Gastrocnemius medialis (tissue), 4 donors: ENCODE measurements at places on chromosomes 6 and 20. TPM values are rescaled to one million over a fixed set of nuclear protein-coding genes. Genes with fewer than 3 reads are reported as not detected.

RFX6 gene
- total RNA-seq, result not detected

FUT9 gene
- total RNA-seq, result not detected

MAN1A1 gene
- 21.9 TPM for total RNA-seq

CASS4 gene
- 0.72 TPM for total RNA-seq

SRPK1 gene
- 38.2 TPM for total RNA-seq

PRR18 gene
- not detected for total RNA-seq

ANGPT4 gene
- 0.15 TPM for total RNA-seq

GRCh38 chr6:117393045-117393444, 32.7 kb downstream of the ROS1 start:
- H3K27ac ChIP-seq, result no peak overlapping the region
- no peaks in the 10 kb centered on the region for H3K27me3 ChIP-seq
- no peaks in the 10 kb centered on the region for H3K36me3 ChIP-seq
- no peak for DNase-seq
- H3K4me3 ChIP-seq, result no peak overlapping the region

- no peaks in the 10 kb centered on the region for H3K4me1 ChIP-seq
- H3K27ac ChIP-seq, result no peak overlapping the region
- no peaks in the 10 kb centered on the region for H3K36me3 ChIP-seq
- DNase-seq, result no peak
- H3K4me3 ChIP-seq, result no peak overlapping the region
These were observed 17.6 kb upstream of the NUP153 start for GRCh38 chr6:17724341-17724740.

DNA sequence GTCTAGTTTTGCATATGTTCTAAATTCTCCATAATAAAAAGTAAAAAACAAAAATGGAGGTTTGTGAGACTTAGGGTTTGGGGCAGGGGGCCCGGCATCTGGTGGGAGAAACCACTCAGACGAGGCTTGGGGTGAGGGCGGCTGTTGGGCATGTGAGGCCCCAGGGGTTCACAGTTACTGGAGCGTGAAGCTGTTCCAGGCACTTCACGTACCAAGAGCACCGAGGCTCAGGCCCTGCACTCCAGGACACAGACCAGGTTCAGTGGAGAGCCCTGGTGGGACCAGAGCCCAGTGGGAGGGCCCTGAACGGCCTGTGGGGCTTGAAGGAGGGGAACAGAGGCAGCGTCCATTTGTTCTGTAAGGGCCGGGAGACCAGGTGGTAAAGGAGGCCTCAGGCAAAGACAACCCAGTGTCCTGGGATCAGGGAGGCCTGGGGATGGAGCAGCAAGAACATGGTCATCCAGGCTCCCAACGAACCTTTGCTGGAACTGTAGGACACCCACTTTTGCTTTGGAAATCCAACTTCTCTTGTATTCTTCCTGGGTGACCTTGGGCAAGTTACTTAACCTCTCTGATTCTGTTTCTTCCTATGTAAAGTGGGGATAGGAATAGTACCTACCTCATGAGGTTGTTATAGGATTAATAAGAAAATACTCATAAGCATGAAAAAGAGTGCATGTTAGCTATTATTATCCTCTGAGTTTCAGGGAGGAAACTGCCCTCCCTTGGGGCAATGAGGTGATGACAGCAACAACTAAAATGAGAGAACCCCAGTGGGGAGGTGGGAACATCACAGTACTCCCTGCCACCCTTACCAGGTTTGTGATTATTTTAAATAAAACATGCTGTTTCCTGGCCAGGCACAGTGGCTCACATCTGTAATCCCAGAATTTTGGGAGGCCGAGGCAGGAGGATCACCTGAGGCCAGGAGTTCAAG, 1.1 kb upstream of the FGD2 start:
- H3K36me3 ChIP-seq, result no peaks in the 10 kb centered on the region
- DNase-seq, result no peak
- H3K27me3 ChIP-seq, result no peaks in the 10 kb centered on the region
- no peak overlapping the region for H3K4me3 ChIP-seq

- no peaks in the 10 kb centered on the region for H3K36me3 ChIP-seq
- H3K4me1 ChIP-seq, result peaks cover 40% of the 10 kb centered on the region
- H3K27ac ChIP-seq, result no peak overlapping the region
- no peaks in the 10 kb centered on the region for H3K27me3 ChIP-seq
These were observed 333.6 kb downstream of the BTBD9 start for GRCh38 chr6:38305995-38306681.

DNA sequence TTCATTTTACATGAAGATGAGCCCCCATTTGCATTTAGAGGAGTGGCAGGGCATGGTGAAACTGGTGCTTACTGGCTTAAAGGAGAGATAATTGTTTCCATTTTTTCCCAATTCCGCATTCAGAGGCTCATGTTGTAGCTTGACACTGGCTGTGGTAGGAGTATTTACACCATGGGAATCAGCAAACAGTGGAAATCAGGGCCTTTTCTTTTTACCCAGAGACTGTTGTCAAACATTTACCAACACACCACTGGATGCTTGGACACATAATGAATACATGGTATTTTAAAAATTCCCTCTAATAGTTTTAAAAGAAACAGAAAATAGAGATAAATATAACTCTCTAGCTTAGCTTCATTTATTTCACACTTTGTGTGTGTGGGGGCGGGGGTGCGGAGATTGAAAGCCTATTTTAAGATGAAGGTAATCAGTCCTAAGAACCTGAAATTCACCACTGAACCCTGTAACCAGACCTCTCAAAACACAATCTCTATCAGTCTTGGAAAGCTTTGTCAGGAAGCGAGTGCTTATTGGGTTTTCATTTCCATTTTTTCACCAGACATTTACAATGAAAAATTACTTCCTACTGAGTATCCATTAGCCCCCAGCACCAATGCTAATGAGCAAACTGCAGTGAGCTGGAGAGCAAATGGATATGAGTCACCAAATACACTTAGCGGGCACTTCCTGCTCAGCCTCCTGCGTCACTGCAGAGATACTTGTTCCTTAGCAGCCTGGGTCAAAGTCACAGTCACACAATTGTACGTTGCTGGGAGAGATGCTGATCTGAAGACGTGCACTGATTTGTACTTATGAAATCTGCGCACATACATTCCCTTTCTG, 532.0 kb downstream of the BCKDHB start:
- no peaks in the 10 kb centered on the region for H3K4me1 ChIP-seq
- no peaks in the 10 kb centered on the region for H3K36me3 ChIP-seq
- H3K27ac ChIP-seq, result no peak overlapping the region
- H3K4me3 ChIP-seq, result no peak overlapping the region

DNA sequence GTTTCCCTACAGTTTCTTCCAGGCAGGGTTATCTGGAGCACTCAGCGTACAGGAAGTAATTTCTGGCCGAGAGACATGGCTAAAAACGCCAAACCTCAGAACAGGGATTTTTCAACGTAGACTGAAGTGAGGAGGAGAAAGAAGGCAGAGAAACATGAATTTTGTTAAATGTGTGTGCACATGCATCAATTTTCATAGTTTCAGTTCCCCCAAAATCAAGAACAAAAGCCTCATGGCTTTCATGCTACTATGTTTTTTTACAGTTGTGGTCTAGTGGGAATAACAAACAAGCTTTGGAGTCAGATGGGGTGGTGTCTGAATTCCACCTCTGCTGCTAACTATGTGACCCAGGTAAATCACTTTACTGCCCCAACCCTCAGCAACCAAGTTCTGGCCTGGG, 4.9 kb downstream of the TOMM34 start:
- H3K27me3 ChIP-seq, result no peaks in the 10 kb centered on the region
- H3K36me3 ChIP-seq, result no peaks in the 10 kb centered on the region
- H3K4me3 ChIP-seq, result no peak overlapping the region
- H3K27ac ChIP-seq, result no peak overlapping the region

- peaks cover 5% of the 10 kb centered on the region for H3K4me1 ChIP-seq
- peaks cover 93% of the 10 kb centered on the region for H3K27me3 ChIP-seq
- H3K36me3 ChIP-seq, result no peaks in the 10 kb centered on the region
- H3K27ac ChIP-seq, result no peak overlapping the region
These were observed 1.1 kb upstream of the BHLHE23 start for GRCh38 chr20:63007646-63008488.

GRCh38 chr6:42159431-42160024, 13.6 kb upstream of the GUCA1A start:
- no peaks in the 10 kb centered on the region for H3K27me3 ChIP-seq
- H3K4me3 ChIP-seq, result no peak overlapping the region
- H3K27ac ChIP-seq, result no peak overlapping the region
- no peaks in the 10 kb centered on the region for H3K36me3 ChIP-seq
- H3K4me1 ChIP-seq, result no peaks in the 10 kb centered on the region
- no peak for DNase-seq

DNA sequence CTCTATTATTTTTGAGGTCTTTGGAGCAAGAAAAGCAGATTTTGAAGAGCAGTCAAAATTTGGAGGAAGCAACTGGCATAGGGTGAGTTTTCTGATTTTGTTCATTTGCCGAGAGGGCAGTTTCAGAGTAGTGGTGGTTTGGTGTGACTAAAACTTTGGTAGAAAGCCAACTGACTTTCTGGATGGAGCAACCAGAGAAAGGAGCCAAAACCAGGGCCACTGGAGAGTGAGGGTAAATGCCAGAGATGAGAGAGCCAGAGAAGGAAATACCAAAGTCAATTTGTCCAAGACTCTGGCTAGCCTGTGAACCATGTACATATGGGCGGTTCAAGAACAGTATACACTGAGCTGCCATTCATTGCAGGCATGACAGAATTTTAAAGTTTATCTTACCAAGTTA, 40.5 kb upstream of the ZBTB24 start:
- H3K27me3 ChIP-seq, result no peaks in the 10 kb centered on the region
- H3K36me3 ChIP-seq, result no peaks in the 10 kb centered on the region
- H3K27ac ChIP-seq, result no peak overlapping the region
- H3K4me1 ChIP-seq, result no peaks in the 10 kb centered on the region
- no peak for DNase-seq
- no peak overlapping the region for H3K4me3 ChIP-seq

GRCh38 chr6:33235221-33235634, 26.9 kb downstream of the RING1 start:
- no peaks in the 10 kb centered on the region for H3K4me1 ChIP-seq
- no peaks in the 10 kb centered on the region for H3K36me3 ChIP-seq
- peaks cover 5% of the 10 kb centered on the region for H3K27me3 ChIP-seq
- DNase-seq, result no peak
- H3K27ac ChIP-seq, result no peak overlapping the region

GRCh38 chr6:170454512-170455285, 98.4 kb downstream of the PSMB1 start:
- H3K27me3 ChIP-seq, result no peaks in the 10 kb centered on the region
- H3K27ac ChIP-seq, result no peak overlapping the region
- no peaks in the 10 kb centered on the region for H3K36me3 ChIP-seq
- H3K4me1 ChIP-seq, result no peaks in the 10 kb centered on the region
- H3K4me3 ChIP-seq, result no peak overlapping the region
- no peak for DNase-seq

DNA sequence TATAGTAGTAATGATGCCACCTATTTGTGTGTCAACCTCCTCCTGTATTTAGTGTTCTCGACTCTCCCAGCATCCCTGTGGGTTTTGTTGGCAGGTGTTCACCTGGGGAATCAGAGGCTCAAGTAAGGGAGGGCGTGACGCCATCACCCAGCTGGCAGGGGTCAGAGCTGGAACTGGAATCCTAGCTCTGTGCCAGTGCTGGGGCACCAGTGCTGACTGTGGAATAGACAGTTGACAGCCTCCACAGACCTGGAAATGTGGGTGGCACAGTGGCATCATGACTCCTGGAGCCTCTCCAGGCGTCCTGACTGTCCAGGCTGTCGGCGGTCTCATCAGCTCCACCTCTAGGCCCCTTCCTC, 102.8 kb downstream of the SYCP2 start:
- no peak overlapping the region for H3K4me3 ChIP-seq
- H3K27me3 ChIP-seq, result peaks cover 3% of the 10 kb centered on the region
- H3K27ac ChIP-seq, result no peak overlapping the region

- H3K27me3 ChIP-seq, result no peaks in the 10 kb centered on the region
- H3K4me3 ChIP-seq, result peak overlapping the region; percentile 40
- peak overlapping the region; percentile 92 for H3K27ac ChIP-seq
- peaks cover 23% of the 10 kb centered on the region for H3K4me1 ChIP-seq
- H3K36me3 ChIP-seq, result no peaks in the 10 kb centered on the region
- peak; percentile 72 for DNase-seq
These were observed 23.8 kb upstream of the FAM50B start for GRCh38 chr6:3825331-3825831.

DNA sequence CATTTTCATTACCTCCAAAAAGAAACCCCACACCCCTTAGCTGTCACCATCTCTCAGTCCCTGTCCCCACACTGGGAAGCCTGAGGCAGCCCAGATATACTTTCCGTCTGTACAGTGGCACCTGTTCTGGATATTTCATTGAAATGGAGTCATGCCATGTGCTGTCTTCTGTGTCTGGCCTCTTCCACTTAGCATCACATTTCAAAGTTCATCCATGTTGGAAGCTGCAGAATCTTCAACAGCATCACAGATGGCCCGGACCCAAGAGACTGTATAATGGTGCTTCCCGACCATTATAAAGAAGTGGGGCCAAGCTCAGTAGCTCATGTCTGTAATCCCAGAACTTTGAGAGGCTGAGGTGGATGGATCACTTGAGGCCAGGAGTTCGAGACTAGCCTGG, 58.4 kb downstream of the DLGAP4 start:
- DNase-seq, result no peak
- peaks cover 3% of the 10 kb centered on the region for H3K27me3 ChIP-seq
- no peak overlapping the region for H3K4me3 ChIP-seq
- H3K27ac ChIP-seq, result no peak overlapping the region
- H3K4me1 ChIP-seq, result no peaks in the 10 kb centered on the region
- no peaks in the 10 kb centered on the region for H3K36me3 ChIP-seq

DNA sequence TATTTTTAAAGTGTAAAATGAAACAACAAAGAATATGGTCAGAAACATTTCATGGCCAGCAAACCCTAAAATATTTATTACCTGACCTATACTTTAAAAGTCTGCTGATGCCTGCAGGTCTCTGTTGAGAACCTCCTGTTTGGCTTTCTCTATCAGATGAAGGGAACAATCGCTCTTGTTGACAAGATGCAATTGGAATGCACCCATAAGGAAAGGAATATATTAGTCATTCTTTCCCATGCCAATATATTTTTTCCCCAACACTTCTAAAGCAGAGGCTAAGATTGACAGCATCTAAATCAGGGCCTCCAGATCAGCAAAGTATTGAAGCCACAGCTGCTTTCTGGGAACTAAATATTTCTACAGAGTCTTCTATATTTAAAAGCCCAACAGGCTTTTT, 897.8 kb downstream of the EPHA7 start:
- no peaks in the 10 kb centered on the region for H3K27me3 ChIP-seq
- no peak overlapping the region for H3K4me3 ChIP-seq
- H3K36me3 ChIP-seq, result no peaks in the 10 kb centered on the region
- H3K4me1 ChIP-seq, result no peaks in the 10 kb centered on the region
- DNase-seq, result no peak

GRCh38 chr20:45489083-45489531, 19.6 kb downstream of the WFDC2 start:
- no peaks in the 10 kb centered on the region for H3K4me1 ChIP-seq
- no peaks in the 10 kb centered on the region for H3K27me3 ChIP-seq
- no peak overlapping the region for H3K4me3 ChIP-seq
- DNase-seq, result no peak
- H3K36me3 ChIP-seq, result no peaks in the 10 kb centered on the region

- no peaks in the 10 kb centered on the region for H3K27me3 ChIP-seq
- no peaks in the 10 kb centered on the region for H3K36me3 ChIP-seq
- H3K4me1 ChIP-seq, result peaks cover 6% of the 10 kb centered on the region
- peak overlapping the region; percentile 79 for H3K27ac ChIP-seq
- no peak overlapping the region for H3K4me3 ChIP-seq
- no peak for DNase-seq
These were observed 86.2 kb downstream of the PLEKHG1 start for GRCh38 chr6:150685860-150686259.
